ENCODE measurements at places on chromosomes 16 and 17. TPM values are rescaled to one million over a fixed set of nuclear protein-coding genes. Genes with fewer than 3 reads are reported as not detected.

PLA2G10 gene
- total RNA-seq = not detected

- no peak for DNase-seq
These were observed 21.9 kb upstream of the CAPN15 start for GRCh38 chr16:505479-506245.

- no peak for DNase-seq
These were observed 6.1 kb downstream of the ABCC3 start for GRCh38 chr17:50640686-50641351.

DNA sequence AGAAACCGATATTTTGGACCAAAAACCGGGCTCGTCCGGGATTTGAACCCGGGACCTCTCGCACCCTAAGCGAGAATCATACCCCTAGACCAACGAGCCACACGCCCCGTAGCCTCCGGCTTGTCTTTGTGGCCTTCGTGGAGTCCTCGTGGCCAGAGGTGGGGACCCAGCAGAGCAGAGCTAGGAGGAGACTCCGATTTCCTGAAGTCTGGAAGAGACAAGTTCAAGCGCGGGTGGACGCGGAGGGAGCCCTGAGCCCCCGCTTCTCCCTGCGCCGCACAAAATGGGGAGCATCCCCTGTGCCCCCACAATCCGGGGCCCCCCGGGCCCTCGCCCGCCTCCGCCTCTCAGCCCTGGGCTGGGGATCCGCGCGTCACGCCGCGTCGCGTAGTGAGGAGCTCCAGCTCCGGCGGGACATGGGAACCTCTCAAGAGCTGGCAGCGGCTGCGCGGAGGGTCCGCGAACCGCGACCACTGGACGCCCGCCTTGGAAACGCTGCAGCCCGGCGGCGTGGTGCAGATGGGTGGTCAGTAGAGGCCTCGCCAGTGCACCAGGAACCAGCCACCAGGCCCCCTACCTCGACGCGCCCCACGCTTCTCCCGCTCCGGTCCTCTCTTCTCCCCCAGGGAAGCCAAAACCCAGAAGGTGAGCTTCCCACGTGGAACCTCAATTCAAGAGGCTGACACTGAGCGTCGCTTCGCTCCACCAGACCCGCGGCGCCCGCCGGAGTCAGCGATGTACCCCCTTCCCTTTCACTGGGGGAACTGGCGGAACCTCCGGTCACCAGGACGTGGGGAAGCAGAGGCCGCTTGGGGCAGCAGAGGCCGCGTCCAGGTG, 5.2 kb upstream of the OR1F1 start:
- no peak for DNase-seq

GRCh38 chr16:19513377-19514053, 8.4 kb downstream of the GDE1 start:
- DNase-seq = no peak

- DNase-seq = no peak
These were observed 3.8 kb upstream of the C1QL1 start for GRCh38 chr17:44971776-44972483.

- DNase-seq = no peak
These were observed 12.3 kb downstream of the GPRC5B start for GRCh38 chr16:19872179-19872863.

GRCh38 chr17:40647624-40648383, at the start of gene SMARCE1:
TSS of gene SMARCE1 (minus strand) at chr17:40647818. CDS start at chr17:40645802, 2,016 bp downstream.
- peak; percentile 90 for DNase-seq

All from osteocyte (in vitro differentiated cells).